ENCODE measurements at places on chromosomes 13 and 19.
A peak's percentile ranks its signal among the peaks of the same experiment; 100 is the strongest.

- DNase-seq: no peak
Observed at GRCh38 chr13:93473441-93474270, 247.0 kb downstream of the GPC6 start.

DNA sequence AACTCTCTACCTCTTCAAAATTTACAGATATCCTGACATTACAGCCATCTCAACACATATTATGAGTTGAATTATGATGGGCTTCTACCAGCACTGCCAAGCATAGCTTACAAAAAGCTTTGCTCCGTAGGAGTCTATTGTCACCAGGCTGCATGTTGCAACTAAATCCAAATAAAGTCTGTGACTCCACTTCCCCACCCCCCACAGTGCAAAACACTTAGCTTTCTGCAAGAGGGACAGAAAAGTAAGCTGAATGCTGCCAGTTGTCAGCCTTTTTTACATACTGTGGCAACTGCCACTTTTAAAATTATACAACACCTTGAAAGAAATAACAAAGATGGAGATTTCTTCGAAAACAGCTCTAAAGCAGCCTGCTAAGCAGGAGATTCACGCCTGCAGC lies 189.1 kb downstream of the FGF14 start:
- no peak for DNase-seq

DNA sequence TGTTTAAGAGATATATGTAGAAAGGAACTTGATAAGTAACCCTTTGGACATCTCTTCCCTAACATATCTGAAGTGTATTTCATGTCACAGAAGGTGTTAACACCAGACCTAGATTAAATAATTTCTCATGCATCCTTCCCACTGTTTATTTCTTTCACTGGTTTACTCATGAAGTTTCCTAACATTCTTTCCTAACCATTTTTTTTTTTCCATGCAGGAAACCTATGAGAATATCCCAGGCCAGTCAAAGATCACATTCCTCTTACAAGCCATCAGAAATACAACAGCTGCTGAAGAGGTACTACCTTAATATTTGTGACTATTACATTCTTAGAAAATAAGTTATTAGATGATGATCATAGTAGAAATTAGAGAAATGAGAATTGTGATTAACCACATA lies 28.8 kb downstream of the IPO5 start:
- no peak for DNase-seq

DNA sequence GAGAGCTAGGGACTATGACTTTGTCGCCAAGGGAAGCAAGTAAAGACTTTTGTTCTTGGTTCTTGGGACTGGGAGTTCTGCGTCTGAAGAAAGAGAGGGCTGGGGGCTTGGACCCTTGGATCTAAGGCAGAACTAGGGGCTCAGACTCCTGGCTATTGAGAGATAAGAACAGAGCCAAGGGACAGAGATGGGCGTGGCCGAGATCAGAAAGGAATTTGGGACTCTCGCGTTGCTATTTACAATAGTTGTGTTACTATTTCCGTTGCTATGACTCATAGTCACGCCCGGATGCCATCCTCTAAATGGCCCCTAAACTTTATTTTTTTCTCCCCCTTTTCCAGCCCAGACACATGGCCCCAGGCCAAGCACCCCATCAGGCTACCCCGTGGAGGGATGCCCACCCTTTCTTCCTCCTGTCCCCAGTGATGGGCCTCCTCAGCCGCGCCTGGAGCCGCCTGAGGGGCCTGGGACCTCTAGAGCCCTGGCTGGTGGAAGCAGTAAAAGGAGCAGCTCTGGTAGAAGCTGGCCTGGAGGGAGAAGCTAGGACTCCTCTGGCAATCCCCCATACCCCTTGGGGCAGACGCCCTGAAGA lies 759 bp downstream of the PPP1R15A start:
- peak; percentile 72 for DNase-seq

DNA sequence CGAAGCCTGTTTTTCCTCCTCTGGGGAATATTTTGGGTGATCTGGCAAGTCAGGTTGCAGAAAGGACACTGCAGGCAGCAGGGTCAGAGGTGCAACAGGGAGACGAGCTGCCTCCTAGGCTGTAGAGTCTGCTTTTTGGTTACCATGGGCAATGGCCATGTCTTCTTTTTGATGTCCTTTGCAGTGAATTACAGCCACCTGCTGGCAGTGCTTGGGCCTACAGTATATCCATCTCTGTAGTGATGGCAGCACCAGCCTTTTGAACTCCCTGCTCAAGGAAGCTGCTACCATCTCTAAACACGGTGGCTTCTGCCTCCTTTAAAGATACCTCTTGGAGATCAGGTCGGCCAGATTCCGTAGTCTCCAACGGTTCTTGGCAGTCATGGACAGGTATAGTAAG lies 73.9 kb downstream of the WTIP start:
- no peak for DNase-seq

DNA sequence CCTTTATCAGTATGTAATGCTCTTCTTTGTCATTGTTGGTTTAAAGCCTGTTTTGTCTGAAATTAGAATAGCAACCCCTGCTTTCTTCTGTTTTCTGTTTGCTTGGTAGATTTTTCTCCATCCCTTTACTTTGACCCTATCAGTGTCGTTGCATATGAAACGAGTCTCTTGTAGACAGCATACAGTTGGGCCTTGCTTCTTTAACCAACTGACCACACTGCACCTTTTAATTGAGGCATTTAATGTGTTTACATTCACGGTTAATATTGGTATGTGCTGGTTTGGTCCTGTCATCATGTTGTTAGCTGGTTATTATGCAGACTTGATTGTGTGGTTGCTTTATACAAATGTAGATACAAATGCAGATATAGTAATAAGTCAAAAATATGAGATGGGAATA lies 71.1 kb downstream of the PDS5B start:
- no peak for DNase-seq

DNA sequence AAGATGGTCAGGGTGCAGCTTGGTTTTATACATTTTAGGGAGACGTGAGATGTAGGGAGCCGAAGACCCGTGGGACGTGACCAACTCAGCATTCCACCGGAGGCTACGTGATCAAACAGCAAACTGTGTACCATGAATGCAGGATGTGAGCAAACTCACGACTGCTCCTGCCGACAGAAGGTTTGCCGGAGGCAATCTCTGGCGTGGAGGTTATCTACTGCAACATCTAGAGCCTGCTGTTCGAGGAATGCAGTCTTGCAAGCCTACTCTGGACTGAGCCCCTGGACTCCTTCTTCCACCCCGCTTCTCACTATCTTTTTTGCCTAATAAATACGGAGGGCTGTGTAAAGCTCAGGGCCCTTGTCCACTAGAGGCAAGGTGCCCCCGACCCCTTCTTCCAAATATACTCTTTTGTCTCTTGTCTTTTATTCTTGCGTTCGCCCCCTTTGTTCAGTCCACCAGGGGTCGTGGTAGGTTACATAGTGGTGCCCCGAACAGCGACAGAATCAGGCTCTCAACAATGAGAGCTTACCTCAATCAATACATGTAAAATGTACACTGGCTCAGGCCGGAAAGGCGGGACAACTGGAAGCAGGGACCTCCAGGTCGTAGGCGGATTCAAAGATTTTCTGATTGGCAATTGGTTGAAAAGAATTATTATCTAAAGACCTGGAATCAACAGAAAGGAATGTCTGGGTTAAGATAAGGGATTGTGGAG lies 8.9 kb upstream of the OR1I1 start:
- no peak for DNase-seq

DNA sequence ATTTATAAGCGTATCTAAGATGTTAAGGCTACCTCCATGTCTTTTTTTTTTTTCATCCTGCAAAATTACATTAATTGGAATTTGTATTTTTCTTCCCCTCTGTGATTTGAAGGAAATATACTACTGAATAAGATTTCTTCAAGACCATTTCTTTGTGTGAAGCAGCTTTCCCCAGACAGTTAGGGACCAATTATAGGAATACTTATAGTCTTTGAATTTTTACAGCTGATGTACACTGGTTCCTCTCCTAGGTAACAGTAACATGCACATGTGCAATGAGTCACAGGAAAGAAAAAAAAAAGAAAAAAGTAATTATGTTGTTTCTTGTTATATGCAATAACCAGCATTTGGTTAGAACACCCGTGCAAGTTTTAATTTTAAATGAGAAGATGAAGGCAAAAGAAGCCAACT lies 82.0 kb downstream of the PCDH9 start:
- no peak for DNase-seq

DNA sequence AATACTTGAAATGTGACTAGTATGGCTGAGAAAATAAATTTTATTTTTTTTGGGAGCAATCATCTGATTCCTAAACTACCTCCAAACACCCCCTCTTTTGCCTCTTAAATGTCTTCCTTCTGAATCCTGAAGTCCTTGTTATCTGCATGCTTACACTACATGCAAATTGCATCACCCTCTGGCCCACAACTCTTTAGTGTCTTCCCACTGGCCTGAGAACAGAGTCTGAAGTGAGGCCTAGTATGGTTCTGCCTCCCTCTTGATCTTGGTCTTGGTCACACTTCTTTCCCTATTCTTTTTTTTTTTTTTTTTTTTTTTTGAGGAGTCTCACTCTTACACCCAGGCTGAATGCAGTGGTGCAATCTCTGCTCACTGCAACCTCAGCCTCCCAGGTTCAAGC lies 4.8 kb downstream of the ZNF558 start:
- DNase-seq: no peak
